Nephron progenitor cell (in vitro differentiated cells): ENCODE measurements at places on chromosomes 1 and 21.

GRCh38 chr1:243597383-243597782, 252.7 kb downstream of the AKT3 start:
- no peak for DNase-seq

DNA sequence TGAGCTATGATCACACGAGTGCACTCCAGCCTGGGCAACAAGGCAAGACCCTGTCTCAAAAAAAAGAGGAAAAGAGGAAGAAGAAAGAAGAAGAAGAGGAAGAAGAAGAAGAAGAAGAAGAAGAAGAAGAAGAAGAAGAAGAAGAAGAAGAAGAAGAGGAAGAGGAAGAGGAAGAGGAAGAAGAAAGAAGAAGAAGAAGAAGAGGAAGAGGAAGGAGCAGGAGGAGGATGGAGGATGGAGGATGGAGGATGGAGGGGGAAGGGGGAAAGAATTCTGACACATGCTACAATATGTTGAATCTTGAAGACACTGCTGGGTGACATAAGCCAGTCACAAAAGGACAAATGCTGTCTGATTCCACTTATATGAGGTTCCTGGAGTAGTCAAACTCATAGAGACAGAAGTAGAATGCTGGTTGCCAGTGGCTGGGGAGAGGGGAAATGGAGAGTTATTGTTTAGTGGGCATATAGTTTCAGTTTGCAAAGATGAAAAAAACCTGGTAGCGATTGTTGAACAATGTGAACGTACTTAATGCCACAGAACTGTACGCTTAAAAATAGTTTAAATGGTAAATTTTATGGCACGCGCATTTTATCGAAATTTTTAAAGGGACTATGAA, 47.3 kb upstream of the COA6 start:
- DNase-seq = no peak

DNA sequence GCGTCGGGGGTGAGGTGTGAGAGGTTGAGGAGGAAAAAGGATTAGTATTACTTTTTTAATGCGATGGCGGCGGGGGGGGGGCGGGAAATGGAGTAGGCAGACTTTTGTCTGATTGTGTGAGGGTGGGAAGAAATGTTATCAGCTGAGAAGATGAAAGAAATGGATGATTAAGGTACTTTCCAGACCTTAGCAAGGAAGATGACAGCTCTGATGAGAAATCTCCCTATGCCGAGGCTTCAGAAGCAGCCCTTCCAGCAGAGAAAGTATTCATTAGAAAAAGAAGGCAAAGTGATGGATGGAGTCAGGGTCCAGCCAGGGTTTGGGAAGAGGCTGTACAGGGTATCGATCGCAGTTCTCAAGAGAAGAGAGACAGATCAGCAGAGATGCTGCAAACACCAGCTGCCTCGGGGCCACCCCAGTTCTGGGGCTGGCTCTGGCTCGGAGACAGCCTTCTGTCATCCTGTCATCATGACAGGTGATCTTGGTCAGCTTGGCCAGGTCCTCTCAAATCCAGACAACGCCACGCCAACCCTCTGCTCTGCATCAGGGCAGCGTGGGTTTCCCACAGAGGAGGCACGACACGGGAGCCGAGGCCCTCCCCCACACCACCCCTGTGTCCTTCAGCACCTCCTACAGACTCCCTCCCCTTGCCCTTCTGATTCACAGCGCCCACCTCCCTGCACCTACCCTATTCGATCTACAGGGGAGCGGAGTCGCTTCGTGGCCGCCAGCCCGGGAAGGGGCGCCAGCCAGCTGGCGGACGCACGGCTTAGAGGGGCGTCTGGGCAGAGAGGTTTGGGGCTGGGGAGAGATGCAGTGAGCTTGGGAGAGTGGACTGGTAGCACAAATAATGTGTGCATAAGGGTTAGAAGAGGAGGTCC, 674 bp upstream of the ATXN7L2 start:
- DNase-seq = peak; percentile 67

- no peak for DNase-seq
These were observed 31.5 kb downstream of the TRAPPC10 start for GRCh38 chr21:44043613-44044012.

GRCh38 chr1:226201029-226201593, 14.6 kb upstream of the ACBD3 start:
- no peak for DNase-seq

- DNase-seq = no peak
These were observed 14.7 kb downstream of the BEND5 start for GRCh38 chr1:48761986-48762385.
